ENCODE measurements at places on chromosomes 12 and 14. TPM values are rescaled to one million over a fixed set of nuclear protein-coding genes. Genes with fewer than 3 reads are reported as not detected.

Gene JAG2
- 43.0 TPM for total RNA-seq

Gene IQSEC3
- total RNA-seq, result 0.19 TPM

- peaks cover 11% of the 10 kb centered on the region for H3K4me1 ChIP-seq
- peaks cover 6% of the 10 kb centered on the region for H3K27me3 ChIP-seq
- no peaks in the 10 kb centered on the region for H3K36me3 ChIP-seq
- H3K4me3 ChIP-seq, result peak overlapping the region; percentile 60
These were observed 225.6 kb upstream of the CRY1 start for GRCh38 chr12:107318806-107319532.

DNA sequence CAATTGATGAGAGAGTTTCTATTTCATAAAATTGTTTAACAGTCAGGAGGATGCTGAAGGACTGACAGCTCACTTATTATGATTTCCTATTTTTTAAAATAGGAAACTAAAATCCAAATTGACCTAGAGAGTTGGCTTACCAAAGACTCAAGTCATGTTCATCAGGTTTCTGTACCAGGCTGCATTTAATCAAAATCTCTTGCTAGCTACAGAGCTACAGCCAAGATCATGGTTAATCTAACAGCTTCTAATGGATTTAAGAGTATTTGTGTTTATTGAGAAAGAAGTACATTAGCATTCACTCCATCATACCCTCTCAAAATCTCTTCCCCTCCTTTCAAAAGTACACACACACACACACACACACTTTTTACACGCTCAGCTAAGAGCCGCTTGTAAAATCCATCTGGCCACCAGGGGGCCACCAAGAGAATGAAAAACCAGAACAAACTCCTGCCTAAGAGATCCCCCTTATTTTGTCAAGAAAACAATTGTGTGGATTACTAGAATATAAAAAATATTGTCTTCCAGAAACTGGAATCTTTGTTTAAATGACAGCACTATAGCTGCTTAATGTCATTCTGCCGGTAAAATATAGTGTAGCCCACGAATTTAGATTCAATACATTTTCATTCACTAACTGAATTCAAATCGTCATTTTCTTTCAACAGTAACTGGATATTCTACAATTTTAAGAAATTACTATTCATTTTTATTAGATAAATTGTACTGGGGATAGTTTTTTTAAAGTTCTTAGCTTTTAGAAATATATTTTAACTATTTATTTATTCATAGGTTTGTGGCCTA is 334.0 kb downstream of the BTG1 start:
- H3K27ac ChIP-seq, result no peak overlapping the region
- no peaks in the 10 kb centered on the region for H3K4me1 ChIP-seq
- no peaks in the 10 kb centered on the region for H3K27me3 ChIP-seq
- no peaks in the 10 kb centered on the region for H3K36me3 ChIP-seq
- peak; percentile 70 for DNase-seq

DNA sequence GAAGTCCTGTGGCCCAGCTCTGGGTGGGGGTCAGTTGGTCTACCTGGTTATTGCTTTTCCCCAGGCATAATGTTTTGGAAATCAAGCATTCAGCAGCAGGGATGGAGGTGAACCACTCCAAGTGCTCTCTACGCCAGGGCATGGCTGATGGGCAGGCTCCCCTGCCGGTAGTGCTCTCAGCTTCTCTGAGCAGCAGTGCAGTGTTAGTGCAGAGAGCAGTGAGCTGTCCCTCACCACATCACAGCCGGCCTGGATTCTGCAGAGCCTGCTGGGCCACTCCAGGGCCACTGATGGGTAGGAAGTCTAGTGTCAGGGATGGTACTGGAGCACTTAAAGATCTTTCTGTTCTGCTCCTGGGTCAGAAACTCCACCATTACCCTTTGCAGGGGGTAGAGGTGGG is 151.1 kb downstream of the CALM1 start:
- H3K27me3 ChIP-seq, result no peaks in the 10 kb centered on the region
- H3K27ac ChIP-seq, result no peak overlapping the region
- no peak for DNase-seq
- H3K36me3 ChIP-seq, result no peaks in the 10 kb centered on the region
- no peak overlapping the region for H3K4me3 ChIP-seq

GRCh38 chr12:124049451-124050094 is 76.6 kb downstream of the ZNF664 start:
- DNase-seq, result no peak
- no peak overlapping the region for H3K4me3 ChIP-seq
- H3K4me1 ChIP-seq, result 0 out of 2 replicates have a peak, but pooled peaks cover 3% of the 10 kb centered on the region
- no peaks in the 10 kb centered on the region for H3K27me3 ChIP-seq
- no peaks in the 10 kb centered on the region for H3K36me3 ChIP-seq

DNA sequence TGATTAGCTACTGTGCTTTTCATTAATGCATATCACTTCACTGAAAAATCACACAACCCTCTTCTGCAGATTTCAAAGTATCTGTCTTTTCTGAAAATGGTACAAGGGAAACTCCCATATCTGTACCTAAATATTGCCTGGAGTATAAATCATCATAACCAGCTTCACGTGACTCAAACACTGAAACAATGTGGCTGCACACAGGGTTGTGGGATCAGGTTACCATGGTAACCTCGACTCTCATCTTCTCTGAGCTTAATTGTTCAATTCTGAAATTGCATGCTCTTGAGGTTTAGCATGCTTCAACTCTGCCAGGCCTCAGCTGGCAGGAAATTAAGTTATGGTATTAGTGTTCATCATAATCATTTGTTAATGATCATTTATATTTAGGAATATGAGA is 77.5 kb upstream of the CPSF6 start:
- no peak overlapping the region for H3K4me3 ChIP-seq
- H3K27me3 ChIP-seq, result no peaks in the 10 kb centered on the region
- H3K4me1 ChIP-seq, result no peaks in the 10 kb centered on the region
- H3K36me3 ChIP-seq, result no peaks in the 10 kb centered on the region
